ENCODE measurements at places on chromosomes 1 and 21.

GRCh38 chr1:204503913-204504519, 9.4 kb upstream of the PIK3C2B start:
- DNase-seq = no peak

- DNase-seq = no peak
Observed at GRCh38 chr1:248593226-248593625, 4.3 kb downstream of the OR2T10 start.

GRCh38 chr1:74083128-74083527, 114.8 kb downstream of the LRRIQ3 start:
- DNase-seq = no peak

DNA sequence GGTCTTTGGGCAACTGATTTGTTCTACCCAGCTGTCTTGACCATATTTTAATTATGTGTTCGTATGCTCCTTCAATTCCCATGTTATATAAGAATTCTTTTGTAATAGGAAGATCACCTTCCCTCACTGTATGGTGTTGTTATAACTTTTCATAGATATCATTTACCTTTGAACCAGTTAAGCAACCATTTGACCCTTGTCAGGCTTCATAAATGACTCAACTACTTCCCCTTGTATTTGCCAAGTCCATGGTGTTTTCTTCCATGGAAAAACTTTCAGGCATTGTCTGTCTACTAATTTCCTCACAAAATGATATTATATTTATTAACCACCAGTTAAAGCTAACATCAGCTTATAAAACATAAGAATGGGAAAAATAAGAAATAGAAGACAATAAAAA, 5.1 kb downstream of the BPNT1 start:
- peak; percentile 23 for DNase-seq

Measured in iris pigment epithelial cell (primary cell).